ENCODE measurements at places on chromosomes 6 and 20.

- DNase-seq = no peak
Measured at GRCh38 chr6:106254636-106255035, 70.9 kb downstream of the ATG5 start.

- DNase-seq = no peak
Measured at GRCh38 chr20:56998438-56998837, 268.0 kb downstream of the BMP7 start.

- peak; percentile 68 for DNase-seq
Measured at GRCh38 chr6:113741651-113742050, 115.5 kb upstream of the MARCKS start.

- no peak for DNase-seq
Measured at GRCh38 chr6:17311595-17312311, 30.6 kb downstream of the RBM24 start.

DNA sequence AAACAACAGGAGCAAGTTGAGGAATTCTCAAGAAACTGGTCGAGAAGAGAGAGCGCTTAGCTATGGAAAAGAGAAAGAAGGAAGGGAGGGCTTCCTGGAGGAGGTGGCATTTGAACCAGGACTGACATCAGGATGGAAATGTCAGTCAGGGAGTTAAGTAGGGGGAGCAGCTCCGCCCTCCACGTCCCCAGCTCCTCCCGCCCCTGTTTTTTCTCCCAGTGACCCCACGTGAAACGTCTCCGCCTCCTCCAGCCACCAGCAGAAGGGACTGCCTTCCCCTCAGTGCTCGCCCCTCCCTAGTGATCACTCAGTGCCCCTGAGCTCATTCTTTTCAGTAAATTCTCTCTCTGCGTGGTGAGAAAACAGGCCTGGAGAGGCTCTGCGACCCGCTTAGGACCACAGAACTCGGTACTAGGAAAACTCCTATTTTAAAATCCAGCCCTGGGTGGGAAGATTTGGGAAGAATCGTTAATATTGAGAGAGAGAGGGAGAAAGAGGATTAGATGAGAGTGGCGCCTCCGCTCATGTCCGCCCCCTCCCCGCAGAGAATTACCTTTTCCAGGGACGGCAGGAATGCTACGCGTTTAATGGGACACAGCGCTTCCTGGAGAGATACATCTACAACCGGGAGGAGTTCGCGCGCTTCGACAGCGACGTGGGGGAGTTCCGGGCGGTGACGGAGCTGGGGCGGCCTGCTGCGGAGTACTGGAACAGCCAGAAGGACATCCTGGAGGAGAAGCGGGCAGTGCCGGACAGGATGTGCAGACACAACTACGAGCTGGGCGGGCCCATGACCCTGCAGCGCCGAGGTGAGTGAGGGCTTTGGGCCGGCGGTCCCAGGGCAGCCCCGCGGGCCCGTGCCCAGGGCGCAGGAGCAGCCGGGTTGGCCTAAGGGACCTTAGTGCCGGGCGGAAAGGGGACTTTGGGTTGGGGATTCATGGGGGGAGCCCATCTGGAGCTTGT is 4.6 kb downstream of the HLA-DPB1 start:
- DNase-seq = peak; percentile 63

DNA sequence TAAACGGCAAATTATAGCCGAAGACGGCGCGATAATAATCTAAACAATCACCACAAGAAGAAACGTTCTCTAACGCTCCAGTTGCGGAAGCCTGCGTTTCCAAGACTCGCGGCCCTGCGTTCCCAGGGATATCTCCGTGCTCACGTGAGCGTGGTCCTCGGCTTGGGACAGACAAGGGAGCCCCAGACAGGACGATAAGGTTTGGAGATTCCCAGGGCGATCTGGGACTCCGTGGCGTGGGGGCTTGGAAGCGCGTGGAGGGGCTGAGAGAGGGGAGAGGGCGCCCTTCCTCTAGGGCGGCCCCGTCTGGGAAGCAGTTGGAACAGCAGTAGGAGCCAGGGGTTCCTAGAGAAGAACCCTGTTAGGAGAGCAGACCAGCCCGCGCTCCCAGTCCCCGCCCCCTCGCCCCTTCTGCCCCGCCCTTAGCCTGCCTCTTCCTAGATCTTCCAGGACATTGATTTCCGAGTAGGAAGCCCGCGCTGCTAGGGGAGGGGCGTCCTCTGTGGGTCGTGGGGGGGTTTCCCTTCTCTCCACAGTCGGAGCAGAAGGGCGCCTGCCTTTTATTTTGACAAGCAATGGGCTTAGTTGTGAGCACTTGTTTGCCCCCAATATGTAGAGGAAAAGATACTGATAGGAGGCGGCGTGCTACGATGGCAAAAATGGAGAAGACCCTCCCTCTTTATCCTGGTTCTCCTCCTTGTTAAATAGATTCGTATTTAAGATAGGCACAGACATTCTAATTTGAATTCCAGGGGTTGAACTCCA is 10.6 kb downstream of the NRN1 start:
- DNase-seq = peak; percentile 41

DNA sequence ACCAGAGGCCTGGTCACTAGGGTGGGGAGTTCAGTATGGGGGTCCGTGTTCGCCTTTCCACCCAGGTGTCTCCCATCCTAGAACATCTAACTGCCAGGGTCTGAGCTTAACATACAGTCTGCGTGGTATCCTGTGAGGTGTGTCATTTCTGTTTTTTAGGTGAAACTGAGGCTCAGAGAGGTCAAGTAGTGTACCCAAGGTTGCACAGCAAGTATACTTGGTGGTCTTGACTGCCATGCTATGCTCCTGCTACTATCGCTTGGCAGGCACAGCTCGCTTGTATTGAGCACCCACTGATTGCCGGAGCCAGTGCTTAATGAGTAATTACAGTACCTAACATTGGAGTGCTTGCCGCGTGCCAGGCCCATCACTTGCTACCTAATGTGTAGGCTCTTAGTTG is 26.2 kb downstream of the GTSF1L start:
- no peak for DNase-seq

DNA sequence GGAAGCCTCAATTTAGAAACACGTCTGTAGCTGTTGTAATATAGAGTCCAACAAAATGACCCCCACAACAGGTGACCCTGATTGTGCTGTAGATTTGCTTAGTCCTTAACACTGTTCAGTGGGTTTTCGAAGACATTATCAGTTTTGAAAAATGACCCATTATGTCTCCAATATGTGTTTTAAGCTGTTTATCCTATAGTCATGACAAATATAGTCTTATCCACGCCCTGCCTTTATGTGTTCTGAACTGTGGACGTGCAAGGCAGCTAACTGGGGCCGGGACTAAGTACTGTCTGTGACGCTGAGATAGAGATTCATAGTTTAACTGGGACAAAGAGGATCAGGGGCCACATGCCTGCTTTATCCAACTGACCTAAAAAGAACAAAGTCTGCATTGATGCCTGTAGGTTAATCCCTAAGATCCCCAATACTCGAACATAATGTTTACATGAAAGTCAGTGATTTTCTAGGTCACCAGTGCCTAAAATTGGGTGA is 192.4 kb downstream of the CD83 start:
- DNase-seq = no peak

DNA sequence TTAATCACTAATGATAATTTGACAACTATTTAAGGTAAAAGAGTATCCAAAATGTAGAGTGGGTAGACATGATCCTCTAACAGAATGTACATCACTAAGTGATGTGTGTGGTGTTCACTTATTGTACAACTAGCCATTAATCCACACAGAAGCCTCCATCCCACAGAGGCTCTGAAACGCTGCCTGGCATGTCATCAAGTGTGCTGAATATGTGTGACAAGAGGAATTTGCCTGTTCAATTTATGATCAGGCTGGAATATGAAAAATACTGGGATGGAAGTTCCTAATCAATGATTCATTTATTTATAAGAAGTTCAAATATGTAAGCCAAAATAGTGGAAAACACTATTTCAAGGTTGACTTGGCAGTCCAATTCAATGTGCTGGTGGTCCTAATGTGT is 72.4 kb downstream of the BACH2 start:
- no peak for DNase-seq

DNA sequence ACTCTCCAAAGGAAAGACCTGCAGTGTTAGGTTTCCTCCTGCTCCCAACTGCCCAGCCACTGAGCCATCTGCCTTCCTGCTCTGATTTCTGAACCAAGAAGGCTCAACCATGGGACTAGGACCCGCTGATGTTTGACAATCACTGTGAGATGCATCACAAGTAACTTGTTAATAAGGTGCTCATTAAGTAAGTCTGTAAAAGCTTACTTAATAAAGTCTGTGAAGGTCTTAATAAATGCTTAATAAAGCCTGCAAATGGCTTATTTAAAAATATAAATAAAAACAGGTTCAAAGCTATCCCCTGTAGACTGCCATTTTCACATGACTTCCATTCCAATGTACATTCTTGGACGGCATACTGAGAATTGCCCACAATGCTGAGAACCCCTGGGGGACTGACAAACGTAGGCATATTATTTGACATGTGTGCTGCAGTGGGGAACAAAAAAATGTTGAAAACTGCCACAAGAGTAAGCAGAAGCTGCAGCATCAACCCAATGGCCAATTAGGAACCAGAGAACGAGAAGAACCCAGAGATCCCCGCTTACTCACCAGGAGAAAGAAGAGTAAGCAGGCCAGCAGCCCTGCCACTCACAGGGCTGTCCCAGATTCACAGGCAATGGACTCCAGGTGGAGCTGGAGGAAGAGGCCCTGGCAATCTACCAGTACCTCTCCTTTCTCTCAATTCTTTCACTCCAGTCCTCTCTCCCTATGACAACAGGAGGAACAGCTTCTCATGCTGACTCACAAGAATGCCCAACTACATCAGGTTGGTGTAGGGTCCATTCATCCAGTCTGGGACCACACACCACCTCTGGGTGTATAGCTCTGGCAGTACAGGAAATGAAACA is 19.5 kb downstream of the KIF13A start:
- DNase-seq = no peak

GRCh38 chr6:65117817-65118409 is 589.1 kb downstream of the EYS start:
- no peak for DNase-seq

DNA sequence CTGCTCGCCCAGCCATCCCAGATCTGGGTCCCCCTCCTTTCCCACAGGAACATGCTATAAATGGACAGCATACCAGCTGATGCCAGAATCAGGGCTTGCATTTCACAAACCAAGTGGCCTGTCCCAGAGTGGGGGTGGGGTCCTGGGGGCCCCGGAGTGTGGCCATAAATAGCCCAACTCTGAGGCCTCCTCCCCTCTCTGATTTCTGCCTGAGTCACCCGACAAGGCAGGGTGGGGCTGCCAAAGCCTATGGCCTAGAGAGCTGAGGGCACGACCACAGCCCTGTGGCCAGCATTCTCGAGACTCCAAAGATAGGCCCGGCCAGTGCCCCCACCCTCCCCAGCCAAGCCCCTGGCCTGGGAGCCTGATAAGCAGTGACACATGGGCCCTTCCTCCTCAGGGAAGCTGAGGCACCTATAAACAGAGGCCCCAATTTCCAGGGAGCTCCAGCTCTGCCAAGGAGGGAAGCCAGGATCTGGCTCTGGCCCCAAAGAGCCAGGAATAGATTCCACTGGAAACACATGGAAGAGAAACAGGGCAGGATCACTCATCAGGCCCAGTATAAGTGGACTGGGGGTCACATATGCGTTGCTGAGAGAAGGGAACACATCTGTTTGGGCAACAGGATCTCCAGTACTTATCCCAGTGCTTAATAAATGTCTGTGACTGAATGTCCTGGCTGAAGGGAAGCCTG is 20.3 kb downstream of the SNTA1 start:
- DNase-seq = no peak

GRCh38 chr20:41697861-41698559 is 79.8 kb upstream of the CHD6 start:
- peak; percentile 43 for DNase-seq

DNA sequence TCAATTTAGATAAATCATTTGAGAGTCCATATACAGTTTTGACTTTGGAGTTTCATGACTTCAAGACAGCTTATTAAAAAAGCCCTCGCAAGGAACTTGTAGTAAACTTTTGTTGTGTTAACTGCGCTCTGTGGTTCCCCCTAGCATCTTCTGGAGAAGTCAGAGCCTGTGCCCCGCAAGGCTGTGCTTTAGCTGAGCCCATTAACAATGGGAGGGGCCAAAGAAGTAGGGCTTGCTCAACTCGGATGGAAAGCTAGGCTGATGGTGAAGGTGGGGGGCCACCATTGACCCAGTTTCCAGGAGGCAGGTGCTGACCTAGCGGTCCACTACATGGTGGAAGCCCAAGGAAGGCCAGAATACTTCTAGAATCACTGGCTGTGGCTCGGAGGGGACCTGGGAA is 29.3 kb upstream of the OVOL2 start:
- DNase-seq = no peak

- DNase-seq = no peak
Measured at GRCh38 chr6:4356899-4357659, 221.7 kb upstream of the ECI2 start.

DNA sequence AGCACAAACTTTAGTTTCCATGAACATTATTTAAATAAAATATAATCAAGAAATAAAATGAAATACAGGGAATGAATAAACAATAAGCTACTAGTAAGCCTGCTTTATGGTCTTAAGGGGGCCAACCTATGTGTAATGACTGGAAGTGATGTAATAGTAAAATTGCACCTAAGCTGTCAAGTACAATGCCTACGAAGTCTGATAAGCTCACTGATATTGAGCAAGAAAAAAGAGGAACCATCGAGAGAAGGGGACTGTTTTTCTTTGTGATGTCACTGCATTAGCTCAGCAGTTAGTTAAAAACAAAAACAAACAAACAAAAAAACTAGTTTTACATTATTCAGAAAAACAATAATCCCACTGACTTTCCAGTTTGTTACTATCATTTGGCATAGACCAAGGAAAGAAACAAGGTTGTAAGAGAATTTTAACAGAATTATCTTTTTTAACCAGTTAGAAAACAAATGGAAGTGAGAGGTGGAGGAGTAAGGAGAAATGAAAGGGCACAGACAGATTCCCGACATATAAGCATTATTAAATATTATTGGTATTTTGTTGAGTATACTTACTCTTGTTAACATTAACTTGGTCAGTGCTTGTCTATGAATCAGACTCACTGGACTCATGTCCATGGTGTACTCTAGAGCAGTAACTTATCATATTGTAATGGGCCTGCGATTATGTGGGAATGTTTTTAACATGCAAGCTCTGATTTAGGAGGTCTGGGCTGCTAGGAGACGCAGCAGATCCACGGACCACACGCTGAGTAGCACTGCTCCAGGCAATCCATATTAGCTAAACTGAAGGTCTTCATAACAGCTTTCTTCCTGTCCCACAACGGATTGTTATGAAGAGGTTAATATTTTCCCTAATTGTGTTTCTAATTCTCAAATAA is 99.6 kb upstream of the HMGCLL1 start:
- DNase-seq = no peak

- no peak for DNase-seq
Measured at GRCh38 chr6:15421945-15422733, 176.3 kb downstream of the JARID2 start.

DNA sequence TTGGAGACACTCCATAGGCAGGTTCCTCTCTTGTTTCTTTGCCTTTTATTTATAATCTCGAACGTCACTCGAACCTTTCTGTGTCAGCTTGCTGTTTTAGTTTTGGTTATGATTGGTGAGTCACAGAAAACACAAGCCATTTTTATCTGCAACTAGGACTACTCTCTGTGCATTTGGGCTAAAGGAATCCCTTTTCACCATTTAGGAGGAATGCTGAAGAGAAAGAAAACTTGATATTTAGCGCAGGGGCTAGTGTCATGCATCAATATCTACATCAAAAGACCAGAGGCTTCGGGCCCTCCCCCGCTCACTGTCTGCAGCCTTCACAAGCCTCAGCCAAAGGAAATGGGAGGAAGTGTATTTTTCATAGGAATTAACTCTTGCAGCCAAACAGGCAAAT is 507.8 kb upstream of the CITED2 start:
- peak; percentile 18 for DNase-seq

- DNase-seq = no peak
Measured at GRCh38 chr6:75334266-75335040, 49.9 kb upstream of the TMEM30A start.
